NCI-H2107 (cell line): ENCODE measurements at places on chromosomes 3 and 15.

GRCh38 chr3:129025691-129026435 is 24.8 kb downstream of the EFCC1 start:
- no peak for DNase-seq

GRCh38 chr15:36737430-36737891 is 158.0 kb downstream of the CDIN1 start:
- DNase-seq, result no peak

GRCh38 chr3:45187694-45188141 is 38.4 kb downstream of the TMEM158 start:
- DNase-seq, result no peak

DNA sequence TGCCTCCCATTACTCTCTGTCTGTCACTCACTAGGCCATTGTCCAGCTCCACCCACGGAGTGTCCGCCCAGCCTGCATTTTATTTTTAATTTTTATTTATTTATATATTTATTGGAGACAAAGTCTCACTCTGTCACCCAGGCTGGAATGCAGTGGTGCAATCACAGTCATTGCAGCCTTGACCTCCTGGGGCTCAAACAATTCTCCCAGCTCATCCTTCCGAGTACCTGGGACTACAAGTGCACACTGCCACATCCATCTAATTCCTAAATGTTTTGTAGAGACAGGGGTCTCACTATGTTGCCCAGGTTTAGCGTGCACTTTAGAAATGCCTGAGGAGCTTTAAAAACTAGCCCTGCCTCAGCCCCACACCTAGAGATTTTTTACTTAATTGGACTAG is 141.5 kb downstream of the LIPC start:
- no peak for DNase-seq

DNA sequence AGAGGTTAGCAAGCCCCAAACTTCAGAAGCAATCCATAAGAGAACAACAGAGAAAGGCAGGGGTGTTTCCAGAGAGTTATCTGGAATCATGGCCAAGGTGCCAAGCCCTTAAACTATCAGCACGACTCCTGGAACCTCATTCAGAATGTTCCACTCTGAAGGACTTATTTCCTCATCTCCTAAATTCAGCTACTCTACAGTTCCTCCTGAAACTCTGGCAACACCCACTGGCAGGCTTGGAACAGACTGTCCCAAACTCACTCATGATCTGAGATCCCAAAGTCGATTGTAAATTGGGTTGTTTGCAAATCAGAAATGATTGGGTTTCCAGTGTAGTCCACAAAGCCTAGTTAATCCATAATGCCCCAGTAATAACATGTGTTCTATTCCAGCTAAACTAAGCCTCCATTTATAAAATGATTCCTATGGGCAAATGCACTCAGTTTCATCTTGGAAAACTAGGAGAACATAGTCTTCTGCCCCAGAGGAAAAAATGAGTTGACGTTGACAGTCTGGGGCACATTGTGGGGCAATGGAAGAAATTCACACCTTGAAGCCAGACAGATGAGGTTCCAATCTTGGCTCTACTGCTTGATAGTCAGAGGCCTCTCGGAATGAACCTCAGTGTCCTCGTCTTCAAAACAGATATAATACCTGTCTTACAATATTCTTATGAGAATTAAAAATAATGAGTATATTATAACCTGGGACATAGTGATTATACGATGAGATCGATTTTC is 65.9 kb downstream of the SLCO2A1 start:
- no peak for DNase-seq

GRCh38 chr3:67650084-67650483 is 4.3 kb downstream of the SUCLG2 start:
- DNase-seq, result no peak

DNA sequence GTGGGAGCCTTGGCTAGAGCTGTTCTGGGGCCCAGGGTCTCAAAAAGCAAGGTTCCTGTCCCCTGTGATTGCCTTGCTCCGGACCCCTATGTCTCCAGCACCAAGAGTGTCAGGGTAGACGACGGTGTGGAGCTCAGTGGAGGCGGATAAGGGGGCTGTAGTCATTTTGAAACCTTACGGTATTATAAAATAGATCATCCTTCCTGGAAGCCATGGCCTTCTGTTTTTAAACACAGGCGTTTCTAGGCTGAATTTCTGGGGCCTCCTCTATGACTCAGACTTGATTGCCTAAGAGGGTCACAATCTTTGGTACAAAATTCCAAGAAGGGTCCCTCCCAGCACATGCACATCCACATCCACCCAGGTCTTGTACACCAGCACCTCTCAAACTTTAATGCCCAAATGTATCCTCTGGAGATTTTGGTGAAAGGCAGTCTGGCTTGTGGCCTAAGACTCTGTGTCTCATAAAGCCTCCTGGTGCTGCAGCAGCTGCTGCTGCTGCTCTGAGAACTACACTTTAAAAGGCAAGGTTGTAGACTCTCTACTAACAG is 70.5 kb upstream of the XCR1 start:
- DNase-seq, result no peak

DNA sequence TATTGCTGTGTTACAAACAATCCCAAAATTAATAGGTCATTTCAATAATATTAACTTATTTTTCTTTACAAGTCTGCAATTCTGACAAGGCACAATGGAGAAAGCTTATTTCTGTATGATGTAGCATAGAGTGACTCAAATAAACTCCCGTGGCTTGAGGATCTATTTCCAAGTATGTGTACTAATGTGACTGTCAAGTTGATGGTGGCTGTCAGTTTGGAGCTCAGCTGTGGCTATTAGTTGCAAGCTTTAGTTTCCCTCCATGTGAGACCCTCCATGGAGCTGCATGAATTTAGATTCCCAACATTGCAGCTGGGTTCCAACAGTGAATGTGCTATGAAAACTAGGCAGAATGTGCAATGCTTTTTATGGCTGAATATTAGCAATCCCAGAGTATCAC is 515.5 kb upstream of the GBE1 start:
- no peak for DNase-seq

GRCh38 chr15:57253082-57253481 is 123.2 kb upstream of the CGNL1 start:
- DNase-seq, result no peak

DNA sequence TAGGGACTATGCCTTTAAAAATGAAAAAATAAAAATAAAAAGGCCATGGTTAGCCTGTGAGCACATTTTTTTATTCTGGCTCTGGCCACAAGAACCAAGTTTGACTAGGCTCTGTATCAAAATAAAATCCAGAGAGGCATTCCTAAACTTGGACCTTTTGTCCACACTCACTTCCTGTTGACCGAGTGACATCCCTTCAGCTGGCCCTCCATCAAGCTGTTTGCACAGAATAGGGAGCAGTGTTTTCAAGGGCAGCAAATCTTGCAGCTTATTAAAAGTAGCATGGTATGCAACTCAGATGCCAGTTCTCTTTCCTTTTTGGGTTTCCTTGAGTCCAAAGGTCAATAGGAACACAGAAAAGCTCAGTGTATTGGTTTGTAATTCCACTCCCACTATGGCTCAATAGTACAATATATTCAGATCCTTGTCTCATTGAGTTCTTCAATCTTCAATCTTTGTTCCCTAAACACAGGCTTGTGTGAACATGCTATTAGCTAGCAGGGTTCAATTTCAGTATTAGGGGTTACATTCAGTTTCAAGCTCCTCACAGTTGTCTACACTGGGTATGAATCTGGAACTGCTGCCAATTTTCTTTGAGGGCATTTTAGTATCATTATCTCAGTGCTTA is 244.5 kb downstream of the RBMS3 start:
- no peak for DNase-seq

DNA sequence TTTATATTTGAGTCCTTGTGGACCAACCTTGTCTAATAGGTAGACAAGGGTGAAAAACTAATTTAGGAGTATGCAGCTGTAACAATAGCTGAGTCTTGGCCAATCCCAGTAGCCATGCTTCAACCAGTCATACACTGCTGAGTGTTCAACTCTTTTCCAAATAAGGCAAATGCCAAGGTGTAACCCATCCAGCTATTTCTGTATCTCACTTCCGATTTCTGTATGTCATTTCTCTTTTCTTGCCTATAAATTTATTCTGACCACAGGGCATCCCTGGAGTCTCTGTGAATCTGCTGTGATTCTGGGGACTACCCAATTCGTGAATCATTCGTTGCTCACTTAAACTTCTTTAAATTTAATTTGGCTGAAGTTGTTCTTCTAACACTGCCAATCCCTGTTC is 93.2 kb downstream of the MAGI1 start:
- DNase-seq, result no peak

DNA sequence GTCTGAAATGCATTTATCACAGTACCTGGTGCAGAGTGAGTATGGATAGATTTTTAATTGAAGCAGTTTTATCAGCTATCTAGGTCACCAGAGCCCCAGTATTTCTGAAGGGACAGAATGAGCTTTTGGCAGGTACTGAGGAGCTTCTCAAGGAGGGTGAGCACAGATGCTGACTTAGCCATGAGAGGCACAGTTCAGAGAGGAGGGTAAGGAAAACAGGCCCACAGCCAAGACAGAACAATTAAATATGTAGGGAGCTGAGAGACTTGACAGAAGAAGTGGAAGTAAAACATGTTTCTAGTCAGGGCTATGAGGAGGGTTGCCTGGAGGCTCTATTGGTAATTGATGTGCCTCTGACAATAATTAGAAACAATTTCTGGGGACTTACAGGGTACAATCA is 20.1 kb downstream of the ZNF80 start:
- DNase-seq, result no peak

DNA sequence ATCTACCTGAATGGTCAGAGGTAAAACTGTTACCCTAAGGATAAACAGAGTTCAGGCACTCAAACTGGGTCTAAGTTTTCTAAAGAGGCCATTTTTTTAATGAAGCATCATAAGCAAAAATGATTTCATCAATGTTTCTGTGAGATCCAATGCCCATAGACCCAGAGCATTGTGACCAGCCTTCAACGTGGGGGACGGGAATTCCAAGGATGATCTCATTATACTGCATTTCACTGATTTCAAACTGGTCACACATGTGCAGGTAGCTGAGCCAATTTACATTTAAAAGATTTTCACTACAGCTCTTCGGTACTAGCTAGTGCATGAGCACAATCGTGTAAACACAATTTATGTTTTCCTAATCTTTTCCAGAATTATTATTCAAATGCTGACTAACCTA is 472.9 kb downstream of the DIPK2A start:
- no peak for DNase-seq

DNA sequence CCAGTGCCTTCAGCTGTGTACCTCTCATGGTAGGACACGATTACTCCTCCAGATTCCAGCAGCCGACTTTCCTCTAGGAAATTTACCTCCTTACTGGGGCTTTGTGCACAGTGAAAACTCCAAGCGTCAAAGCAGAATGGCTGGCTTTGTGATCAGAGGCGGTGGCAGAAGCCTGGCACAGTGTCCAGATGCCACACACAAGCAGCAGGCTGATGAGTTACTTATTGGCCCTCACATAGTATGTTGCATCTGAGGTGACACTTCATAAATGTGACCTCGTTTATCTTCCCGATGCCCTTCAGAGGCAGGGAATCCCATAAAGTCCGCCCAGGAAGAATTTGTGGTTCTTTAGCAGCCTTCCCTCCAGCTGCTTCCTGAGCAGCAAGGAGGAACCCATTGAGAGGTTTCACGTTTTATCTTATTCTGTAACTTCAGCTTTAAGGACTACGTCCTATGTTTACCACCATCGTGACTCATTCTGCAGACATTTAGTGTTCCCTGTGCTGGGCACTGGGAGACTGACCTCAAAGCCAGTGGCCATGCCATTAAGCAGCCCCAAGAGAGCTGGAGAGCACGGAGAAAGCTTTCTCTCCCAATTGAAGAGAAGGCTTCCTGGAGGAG is 107.1 kb upstream of the C15orf61 start:
- DNase-seq, result no peak

DNA sequence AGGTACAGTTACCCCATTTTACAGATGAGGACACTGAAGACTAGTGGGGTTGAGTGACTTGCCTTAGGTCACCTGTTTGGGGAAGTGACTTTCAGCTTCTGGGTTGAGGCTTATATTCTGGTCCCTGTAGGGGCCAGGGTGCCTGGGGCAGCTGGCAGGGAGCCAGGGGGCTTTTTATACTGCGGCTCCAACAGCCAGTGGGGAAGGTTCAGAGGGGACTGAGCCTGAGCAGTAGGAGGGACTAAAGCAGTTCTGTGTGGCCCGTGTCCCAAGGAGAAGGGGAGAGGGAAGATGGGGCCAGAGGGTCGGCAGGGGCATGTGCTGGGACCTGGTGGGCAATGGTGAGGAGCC is 37.7 kb downstream of the SLC6A6 start:
- no peak for DNase-seq

DNA sequence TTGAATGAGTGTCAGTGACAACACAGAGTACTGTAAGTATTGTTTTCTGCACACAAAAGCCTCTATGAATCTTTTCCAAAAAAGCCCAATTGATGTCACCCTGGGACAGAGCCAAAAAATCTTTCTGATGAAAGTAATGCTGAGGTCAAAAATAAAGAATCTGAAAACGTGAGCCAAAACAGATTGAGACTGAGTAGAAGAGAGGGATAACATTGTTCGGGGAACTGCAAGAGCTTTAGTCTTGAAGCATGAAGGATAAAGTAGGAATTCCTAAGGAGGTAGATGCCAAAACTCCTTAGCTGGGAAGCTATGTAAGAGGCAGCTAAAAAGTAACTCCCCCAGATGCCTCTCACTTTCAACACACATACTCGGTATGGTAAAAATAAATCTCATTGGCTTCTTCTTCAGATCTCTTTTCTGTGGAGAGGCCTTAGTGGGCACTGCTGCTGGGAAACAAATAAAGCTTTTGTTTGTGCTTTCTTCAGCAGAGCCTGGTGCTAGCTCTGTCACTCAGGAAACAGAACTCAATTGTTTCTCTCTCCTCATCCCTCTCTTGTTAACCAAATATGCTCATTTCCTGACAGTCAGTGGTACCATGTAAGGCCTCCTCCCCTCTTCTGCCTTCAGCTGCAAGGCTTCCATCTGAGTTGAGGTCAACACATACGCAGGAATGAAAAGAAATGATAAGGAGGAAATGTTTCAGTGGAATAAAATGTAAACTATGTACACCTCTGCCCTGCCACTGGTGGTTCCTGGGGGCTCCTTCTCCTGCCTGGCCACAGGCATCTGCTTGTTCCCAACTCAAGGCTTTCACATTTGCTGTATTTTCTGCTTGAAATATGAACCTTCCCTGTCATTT is 58.1 kb downstream of the CD200 start:
- no peak for DNase-seq

GRCh38 chr3:176570992-176571391 is 626.3 kb downstream of the TBL1XR1 start:
- DNase-seq, result no peak

GRCh38 chr3:132199451-132199850 is 117.8 kb upstream of the ACP3 start:
- DNase-seq, result no peak

GRCh38 chr3:130488769-130489450 is 28.1 kb upstream of the COL6A6 start:
- no peak for DNase-seq
